Thoracic aorta (tissue), 2 donors: ENCODE measurements at places on chromosomes 16 and 17. TPM values are rescaled to one million over a fixed set of nuclear protein-coding genes. Genes with fewer than 3 reads are reported as not detected.

GRCh38 chr17:40779181-40779909 is 3.0 kb downstream of the KRT27 start:
- no peak for DNase-seq

GRCh38 chr16:75301804-75302203 is 50.4 kb upstream of the BCAR1 start:
- DNase-seq: no peak

CFAP20 gene
- 52.5 TPM for total RNA-seq

TCAP gene
- total RNA-seq: 16.9 TPM
